Right renal pelvis (tissue), 4 donors: ENCODE measurements at places on chromosomes 6 and 20.

DNA sequence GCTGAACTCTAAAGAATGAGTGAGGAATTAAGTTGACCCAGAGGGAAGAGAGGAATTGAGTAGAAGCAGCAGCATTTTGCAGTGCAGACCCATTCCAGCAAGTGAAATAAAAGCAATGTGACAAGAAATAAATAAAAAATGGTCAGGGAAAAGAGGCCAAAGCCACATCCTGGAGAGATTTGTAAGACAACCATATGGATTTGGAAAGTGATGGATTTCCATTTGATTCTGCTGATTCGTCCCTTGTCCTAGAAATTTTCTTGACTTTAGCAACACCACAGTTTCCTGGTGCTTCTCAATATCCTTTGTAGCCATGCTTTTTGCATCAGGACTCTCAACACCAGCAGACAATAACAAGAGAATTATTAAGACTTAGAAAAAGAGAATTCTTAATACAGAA, 29.8 kb downstream of the ANKEF1 start:
- DNase-seq = no peak

GRCh38 chr6:152748843-152749242, 1.8 kb upstream of the VIP start:
- no peak for DNase-seq

GRCh38 chr6:108243836-108244235, 17.0 kb downstream of the SNX3 start:
- DNase-seq = no peak

GRCh38 chr6:112113431-112113830, 26.0 kb downstream of the FAM229B start:
- no peak for DNase-seq

GRCh38 chr6:108489699-108490098, 71.0 kb upstream of the FOXO3 start:
- DNase-seq = no peak

GRCh38 chr6:36127462-36128016, 2.8 kb upstream of the MAPK13 start:
- DNase-seq = no peak

DNA sequence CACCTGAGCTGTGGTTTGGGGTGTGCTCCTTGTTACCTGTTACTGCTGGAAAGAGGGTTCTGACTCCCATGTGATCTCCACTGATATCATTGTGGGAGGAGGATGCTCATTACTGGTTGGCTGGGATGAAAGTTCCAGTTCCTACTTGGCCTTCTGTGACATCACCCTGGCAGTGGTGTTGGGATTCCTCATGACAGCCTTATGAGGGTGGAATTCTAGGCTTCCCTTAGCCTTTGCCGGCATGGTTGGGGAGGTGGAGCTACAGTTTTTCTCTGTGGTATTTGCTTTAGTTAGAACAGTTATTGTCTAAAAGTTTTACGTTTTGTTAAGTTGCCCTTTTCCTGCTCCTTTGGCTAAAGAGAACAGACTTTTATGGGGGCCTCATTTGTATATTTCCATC, 112.1 kb downstream of the AFG1L start:
- no peak for DNase-seq

DNA sequence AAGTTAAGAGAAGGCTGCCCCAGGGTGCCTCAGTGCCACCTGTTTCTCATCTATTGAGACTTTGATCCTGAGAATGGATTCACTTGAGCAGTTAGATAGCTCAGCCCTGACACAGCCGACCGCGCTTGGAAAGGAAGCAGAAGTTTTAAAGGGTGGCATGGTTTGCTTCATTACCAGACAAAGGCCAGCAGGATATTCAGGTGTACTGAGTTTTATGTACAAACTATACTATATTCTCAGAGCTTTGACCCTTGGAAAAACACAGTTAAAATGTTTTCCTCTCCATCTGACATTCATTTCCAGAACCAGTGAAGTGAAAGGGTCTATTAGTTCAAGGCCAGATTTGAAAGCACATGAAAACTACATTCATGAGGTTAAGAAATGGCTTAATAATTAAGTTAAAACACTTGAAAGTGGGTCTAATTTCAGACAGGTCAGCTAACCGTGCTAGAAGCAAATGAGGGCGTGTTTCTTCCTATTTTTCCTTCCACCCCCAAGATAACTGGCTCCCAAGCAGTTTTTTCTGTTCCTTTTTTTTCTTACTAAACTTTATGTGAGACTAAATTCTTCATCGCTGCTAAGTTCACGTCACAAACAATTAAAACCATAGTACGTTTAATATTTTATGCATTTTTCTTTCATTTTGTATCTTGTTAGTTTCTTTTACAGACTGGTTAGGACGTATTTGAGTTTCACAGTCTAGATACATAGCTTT, 385.3 kb upstream of the SOX4 start:
- DNase-seq = no peak

GRCh38 chr6:36612101-36612625, 18.0 kb downstream of the SRSF3 start:
- no peak for DNase-seq

- no peak for DNase-seq
Observed at GRCh38 chr6:162226803-162227202, 500.8 kb downstream of the PRKN start.

DNA sequence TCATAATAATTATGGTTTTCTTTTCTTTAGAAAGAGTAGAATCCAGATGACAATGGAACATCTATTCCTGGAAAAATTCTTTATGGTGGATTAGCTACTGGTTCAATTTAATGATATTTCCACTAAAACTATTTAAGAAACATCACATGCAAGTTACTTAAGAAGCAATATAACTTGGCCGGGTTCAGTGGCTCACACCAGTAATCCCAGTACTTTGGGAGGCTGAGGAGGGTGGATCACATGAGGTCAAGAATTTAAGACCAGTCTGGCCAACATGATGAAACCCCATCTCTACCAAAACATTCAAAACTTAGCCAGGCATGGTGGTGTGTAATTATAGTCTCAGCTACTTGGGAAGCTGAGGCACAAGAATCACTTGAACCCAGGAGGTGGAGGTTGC, 65.9 kb upstream of the SMLR1 start:
- DNase-seq = no peak

GRCh38 chr6:99151634-99152346, 197.7 kb downstream of the FAXC start:
- peak; percentile 28 for DNase-seq

DNA sequence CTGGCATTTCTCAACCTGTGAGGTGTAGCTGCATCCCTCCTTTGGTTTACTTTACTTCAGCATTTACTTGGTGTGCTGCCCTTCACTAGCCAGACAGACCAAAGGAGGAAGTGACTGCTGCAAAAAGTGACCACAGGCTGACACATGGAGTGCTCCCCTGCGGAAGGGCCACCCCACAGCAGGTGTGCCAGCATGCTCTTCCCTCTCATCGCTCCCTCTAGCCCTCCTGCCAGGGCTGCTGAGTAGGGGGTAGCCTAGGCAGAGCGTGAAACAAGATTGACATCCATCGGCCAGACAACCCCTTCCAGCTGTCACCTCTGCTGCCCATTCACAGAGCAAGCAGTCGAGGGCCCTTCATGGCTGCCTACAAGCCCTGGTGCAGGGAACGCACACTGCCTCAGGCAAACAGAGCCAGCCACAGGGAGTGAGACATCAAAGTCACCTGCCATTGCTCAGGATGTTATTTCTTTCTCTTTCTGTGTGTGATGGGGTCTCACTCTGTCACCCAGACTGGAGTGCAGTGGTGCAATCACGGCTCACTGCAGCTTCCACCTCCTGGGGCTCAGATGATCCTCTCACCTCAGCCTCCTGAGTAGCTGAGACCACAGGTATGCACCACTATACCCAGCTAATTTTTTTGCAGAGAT, 102.0 kb upstream of the RPS6KA2 start:
- no peak for DNase-seq

GRCh38 chr6:4212588-4212987, 77.2 kb upstream of the ECI2 start:
- DNase-seq = no peak

DNA sequence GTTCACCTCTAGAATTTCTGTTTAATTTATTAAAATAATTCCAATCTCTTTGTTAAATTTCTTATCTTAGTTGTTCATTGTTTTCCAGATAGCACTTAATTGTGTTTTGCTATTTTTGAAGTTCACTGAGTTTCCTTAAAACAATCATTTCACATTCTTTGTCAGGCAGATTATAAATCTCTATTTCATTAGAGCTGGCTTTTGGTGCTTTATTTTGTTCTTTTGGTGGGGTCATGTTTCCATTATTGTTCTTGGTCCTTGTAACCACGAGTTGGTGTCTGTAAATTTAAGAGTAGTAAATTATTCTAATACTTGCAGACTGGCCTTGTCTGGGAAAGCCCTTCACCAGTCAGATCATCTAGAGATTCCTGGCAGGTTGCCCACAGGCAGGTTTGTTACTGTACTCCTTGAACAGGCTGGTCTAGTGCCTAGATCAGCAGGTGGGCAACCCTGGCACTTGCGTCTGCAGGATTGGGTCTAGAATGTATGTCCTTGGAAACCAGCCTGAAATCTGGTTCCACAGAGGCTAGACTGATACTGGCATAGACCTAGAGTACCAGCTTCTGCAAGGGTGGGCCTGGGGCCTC, 110.4 kb downstream of the ADGB start:
- DNase-seq = no peak

GRCh38 chr6:32761072-32761471, 2.3 kb downstream of the HLA-DQB2 start:
- no peak for DNase-seq

DNA sequence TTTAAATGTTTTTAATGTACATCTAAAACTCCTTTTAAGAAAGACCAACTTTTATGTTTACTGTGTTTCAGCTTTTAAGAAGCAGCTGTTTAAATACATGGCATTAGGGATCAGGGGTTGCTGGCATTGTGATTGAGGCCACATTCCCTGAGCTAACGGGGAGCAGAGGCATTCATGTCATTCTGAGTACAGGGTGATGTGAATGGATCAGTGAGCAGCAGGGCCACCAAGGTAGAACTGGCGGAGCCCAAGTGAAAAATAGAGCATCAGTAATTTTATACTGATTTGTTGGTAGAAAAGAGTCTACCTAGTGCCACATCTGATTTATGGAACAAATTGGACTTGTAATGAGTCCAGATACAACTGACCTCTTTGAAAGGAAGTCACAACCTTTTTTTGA, 467.3 kb downstream of the ADGRB3 start:
- DNase-seq = no peak

DNA sequence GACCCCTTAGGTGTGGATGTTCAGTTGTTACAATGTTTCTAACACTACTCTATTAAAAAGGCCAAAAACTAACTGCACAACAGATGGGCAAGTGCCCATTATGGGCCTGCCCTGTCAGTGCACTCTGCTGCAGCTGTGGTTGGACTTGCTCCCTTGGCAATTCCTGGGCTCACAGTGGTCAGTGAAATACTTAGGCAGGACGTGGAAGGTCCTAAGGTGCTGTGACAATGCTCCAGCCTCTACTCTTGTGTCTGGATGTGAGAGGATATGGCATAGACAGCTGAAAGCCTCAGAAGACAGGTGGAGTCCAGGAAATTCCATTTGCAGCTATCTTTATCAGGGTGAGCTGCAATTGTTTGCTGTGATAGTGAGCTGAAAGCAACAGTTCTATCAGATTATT, 136.5 kb upstream of the OLIG3 start:
- no peak for DNase-seq

GRCh38 chr6:53869964-53870363, 75.2 kb downstream of the LRRC1 start:
- no peak for DNase-seq

DNA sequence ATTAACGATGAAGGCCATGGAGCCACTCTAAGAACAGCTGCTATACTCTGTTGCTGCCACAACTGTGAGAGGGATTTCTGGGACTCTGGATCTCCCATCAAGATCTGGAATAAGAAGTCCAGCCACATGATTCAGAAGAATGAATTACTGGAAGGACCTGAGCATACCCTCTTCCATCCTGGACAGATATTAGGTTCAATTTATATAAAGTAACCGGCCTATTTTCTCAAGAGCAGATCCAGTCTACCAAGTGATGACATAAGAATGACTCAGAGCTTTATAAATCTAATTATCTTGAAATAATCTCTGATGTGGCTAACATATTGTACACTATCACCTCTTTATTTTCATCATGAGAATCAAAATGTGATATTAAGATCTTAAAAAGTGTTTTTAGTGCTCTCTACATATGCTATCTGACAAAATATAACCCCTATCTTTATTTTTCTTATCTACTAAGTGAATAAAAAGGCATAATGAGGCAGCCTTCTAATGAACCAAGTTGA, 45.1 kb downstream of the COL9A1 start:
- DNase-seq = no peak

DNA sequence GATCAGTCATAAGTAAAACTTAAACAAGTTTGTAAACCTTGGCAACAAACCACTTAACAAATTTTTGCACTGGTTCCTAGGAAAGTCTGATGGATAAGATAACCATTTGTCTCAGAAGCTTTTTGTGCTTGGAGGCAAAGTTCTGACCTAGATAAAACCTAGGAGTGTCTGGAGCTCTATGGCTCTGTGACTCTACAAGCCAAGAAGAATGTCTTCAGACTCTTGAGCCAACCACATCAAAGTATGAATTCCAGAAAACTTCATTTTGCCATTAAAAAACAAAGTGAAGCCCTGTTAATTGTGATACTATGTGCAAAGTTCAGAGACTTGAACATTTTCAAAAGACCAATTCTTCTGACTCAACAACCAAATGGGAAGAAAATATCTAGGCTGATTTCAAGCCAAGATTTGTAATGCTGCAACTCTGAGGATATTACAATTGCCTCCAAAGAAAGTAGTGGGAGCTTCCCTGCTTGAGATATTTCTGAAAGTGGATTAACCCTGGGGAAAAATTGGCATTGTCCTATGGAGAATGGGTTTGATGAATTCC, 158.1 kb upstream of the FOXQ1 start:
- no peak for DNase-seq

DNA sequence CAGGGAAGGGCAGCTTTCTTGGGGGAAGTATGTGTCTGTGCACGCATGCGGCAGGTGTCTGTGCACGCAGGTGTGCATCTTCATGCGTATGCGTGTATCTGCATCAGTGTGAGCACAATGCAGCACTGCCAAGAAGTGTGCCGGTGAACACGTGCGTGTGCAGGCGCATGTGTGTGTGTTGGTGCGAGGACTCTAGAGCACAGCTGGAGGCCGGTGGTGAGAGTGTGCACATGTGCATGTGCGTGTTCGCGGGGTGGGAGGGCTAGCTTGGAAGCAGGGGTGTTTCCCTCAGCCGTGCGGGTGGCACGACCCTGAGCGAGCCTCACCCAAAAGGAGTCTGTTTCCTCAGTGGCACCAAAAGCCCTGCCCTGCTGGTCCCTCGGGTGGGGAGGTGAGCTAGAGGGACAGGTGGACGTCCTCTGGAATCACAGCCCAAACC, 7.5 kb downstream of the SLC17A9 start:
- DNase-seq = no peak

DNA sequence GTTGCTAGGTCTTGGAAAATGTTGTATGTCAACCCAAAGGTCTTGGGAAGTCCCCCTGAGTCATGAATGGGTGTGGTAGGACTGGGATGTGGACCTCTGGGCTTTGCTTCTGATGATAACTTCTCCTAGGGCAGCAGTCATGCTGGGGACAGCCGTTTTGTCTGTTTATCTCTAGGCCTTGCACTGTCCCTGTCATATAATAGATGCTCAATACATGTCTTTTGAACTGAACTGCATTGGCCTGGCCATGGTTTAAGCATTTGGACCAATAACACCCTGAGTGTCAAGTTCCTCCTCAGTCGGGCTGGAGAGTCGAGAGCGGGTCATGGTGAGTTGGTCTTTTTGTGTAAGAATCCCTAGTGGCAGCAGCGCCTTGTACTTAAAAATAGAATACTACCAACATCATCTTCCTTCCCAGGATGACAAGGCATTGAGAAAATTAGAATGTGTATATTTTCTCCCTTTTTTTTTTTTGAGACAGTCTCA, 43.1 kb downstream of the E2F3 start:
- DNase-seq = no peak

GRCh38 chr6:46510651-46511050, 19.4 kb upstream of the RCAN2 start:
- DNase-seq = no peak

- no peak for DNase-seq
Observed at GRCh38 chr6:113292646-113293422, 564.3 kb upstream of the MARCKS start.
